Stimulated activated CD8-positive, alpha-beta memory T cell treated with anti-CD3 and anti-CD28 coated beads, Interleukin-15, amount 100 ng/mL, for 1 hour (primary cell): ENCODE measurements at places on chromosomes 3 and 15.

DNA sequence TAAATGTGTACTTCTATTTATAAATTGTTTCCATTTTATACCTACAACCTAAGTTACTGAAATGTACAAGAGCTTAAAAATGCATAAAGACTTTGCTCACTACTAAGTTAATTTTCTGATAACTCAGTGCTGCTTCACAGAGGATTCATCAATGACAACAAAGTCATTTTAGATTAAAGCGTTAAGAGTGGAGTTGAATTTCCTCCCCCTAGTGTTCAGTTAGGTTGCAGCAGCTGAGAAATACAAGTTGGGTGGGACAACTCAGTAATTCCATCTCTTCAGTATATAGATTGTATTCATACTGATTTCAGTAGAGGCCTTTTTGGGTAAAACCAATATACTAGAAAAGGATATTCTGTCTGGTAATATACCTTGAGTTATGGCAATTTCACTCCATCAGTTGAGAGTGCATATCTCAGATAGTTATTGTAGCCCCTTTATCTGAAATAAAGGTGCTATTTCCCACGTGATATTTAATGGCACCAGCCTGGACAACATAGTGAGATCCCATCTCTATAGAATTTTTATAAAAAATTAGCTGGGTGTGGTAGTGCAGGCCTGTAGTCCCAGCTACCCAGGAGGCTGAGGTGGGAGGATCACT, 6.9 kb upstream of the RPL35A start:
- no peak for DNase-seq

- no peak for DNase-seq
Measured at GRCh38 chr3:52439426-52440248, 5.3 kb downstream of the SEMA3G start.

GRCh38 chr3:195895861-195896360, 12.4 kb downstream of the TNK2 start:
- DNase-seq = peak; percentile 41

GRCh38 chr3:159657629-159658028, 331.0 kb upstream of the IL12A start:
- DNase-seq = no peak

GRCh38 chr3:132817646-132818177, 95.5 kb upstream of the NPHP3 start:
- DNase-seq = no peak

- no peak for DNase-seq
Measured at GRCh38 chr3:46089237-46090011, 62.1 kb upstream of the XCR1 start.

DNA sequence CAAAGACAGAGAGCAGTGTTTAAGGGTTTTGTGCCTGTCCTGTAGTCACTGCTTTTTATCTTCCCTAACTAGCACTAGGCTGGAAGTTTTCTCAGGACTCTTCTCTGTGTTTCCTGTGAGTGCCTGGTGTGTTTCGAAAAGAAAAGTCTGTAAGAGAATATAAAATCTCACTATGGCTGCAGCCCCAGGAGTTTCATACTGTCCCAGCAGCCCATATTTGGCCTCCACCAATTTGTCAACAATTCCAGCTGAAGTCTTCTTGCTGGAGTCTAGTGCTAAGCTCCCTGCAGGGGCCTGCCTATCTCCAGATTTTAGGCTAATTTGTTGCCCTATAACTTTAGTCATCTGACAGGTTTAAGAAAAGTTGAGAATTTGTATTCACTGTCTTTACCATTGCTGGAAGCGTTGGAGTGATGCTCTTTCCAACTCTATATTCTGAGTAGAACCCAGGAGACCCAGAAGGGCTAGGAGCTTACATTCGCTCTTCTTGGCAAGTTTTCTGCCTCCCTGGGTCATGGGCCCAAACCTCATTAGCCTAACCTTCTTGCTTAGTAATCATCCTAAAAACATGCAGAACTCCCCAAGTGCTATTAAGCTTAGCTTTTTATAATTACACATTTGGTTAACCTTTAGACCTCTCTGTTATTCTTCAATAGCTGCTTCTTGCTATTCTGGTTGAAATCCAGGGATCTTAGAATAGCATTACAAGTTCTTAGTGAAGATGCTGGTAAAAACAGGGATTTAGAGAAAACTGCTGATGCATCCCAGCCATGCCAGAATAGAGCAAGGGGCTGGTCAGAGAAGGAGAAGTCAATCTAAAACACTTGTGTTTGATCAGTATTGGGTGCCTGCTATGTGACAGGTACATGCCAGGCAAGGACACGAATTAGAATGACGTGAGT, 283.1 kb downstream of the NEK10 start:
- no peak for DNase-seq

DNA sequence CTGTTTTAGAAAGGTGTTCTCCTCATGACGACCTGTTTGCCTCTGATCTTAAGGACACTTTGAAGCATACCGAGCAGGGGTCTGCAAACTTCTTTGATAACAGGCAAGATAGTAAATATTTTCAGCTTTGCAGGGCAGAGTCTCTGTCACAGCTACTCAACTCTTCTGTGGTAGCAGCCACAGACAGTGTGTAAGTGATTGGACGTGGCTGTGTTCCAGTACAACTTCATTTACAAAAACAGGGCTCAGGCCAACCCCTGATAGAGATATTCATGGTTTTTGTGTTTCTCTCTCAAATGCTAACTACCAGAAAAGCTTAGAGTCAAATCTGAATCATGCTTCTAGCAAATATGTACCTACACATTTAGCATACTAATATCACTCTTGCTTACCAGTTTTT, 51.5 kb downstream of the TGFBR2 start:
- DNase-seq = no peak

GRCh38 chr3:115239717-115240116, 92.6 kb upstream of the ZBTB20 start:
- no peak for DNase-seq

DNA sequence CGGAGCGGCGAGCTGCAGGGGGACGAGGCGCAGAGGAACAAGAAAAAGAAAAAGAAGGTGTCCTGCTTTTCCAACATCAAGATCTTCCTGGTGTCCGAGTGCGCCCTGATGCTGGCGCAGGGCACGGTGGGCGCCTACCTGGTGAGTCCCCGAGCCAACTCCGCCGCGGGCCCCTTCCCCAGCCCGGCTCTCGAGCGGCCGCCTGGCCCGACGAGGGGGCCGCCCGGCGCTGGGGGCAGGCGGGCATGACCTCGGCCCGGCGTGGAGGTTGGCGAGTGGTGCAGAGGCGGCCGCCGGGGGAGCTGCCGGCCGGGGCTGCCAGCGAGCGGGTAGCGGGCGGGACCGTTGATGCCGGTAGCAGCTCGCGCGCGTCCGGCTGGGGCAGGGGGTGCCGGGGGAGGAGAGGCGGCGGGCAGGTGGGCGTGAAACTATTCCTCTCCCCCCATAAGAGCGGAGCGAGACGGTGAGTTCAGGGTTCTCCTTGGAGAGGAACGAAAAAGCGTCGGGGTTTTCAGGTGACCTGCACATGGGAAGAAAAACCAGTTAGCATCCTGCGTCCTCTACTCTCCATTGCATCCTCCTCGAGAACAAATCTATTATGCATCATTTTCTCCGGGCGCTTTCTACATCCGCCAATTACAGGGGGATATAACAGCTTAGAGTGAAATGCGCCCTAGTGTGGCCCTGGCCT, 585 bp downstream of the SLCO3A1 start:
- no peak for DNase-seq

- no peak for DNase-seq
Measured at GRCh38 chr3:139477710-139478640, 1.7 kb upstream of the RBP2 start.

GRCh38 chr3:11145888-11146287, 8.4 kb upstream of the HRH1 start:
- DNase-seq = no peak
